GM18507 (cell line): ENCODE measurements at places on chromosomes 3 and 15.
A peak's percentile ranks its signal among the peaks of the same experiment; 100 is the strongest.

GRCh38 chr3:170324962-170325361 lies 32.6 kb upstream of the SKIL start:
- no peak for DNase-seq

GRCh38 chr3:15273227-15273626 lies 59.2 kb downstream of the SH3BP5 start:
- DNase-seq = no peak

DNA sequence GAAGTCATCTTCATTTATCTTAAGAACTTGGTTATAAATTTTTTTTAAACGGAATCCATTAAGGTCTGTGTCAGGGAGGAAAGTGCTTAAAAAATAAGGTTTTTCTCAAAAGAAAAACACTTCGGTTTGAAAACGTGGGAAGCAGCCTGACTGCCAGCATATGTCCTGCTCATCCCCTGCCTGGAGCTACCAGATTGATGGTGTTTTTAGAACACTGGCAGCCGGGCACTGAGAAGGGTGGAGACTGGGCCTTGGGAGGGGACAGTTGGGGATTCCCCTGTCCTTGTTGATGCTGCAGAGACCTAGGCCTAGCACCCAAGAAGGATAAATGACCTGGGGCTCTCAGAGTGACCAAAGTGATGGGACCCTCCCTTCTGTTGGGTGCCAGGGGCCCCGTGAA lies 296.9 kb downstream of the EPHB1 start:
- DNase-seq = no peak

DNA sequence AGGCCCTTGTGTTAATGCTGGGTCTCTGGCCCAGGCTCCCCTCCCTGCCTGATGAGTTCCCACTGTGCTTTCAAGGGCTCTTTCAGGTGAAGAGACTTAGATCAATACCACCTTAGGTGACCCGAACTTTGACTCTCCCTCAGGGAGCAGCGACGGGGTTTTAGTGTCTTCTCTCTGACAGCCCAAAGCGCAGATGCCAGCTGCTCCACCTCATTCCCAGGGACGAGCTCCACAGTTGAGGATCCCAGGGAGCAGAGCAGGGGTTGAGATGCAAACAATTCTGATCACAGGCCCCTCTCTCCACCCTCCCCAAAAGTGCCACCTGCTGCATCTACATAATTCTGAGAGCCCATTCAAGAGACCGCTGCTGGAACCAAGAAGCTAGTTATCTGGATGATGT lies 265.1 kb downstream of the TJP1 start:
- no peak for DNase-seq

GRCh38 chr3:72371431-72371830 lies 476.8 kb downstream of the SHQ1 start:
- DNase-seq = no peak

DNA sequence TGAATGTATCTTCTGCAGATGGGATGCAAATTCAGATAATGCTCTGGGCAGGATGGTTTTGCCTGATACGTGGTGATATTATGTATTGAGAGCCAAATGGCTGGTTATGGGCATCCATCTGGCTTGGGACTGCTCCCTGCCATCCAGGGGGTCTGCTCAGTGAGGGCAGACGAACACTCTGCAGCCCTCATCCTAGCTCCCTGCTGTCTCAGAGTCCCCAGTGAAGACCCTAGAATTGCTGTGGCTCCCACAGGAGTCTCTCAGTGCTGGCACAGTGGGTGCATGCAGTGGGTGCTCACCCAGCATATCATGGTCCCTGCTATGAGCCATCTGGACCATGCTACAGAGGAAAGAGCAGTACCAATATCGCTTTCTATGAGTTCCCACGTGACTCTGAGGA lies 10.3 kb downstream of the CX3CR1 start:
- no peak for DNase-seq

- DNase-seq = peak; percentile 60
These were observed 43.9 kb upstream of the RYK start for GRCh38 chr3:134294302-134295280.

GRCh38 chr3:31476209-31476608 lies 56.5 kb upstream of the STT3B start:
- no peak for DNase-seq

- DNase-seq = no peak
These were observed 212.5 kb upstream of the GADL1 start for GRCh38 chr3:31106912-31107311.

- DNase-seq = no peak
These were observed 69.1 kb upstream of the TSEN2 start for GRCh38 chr3:12415014-12415680.

DNA sequence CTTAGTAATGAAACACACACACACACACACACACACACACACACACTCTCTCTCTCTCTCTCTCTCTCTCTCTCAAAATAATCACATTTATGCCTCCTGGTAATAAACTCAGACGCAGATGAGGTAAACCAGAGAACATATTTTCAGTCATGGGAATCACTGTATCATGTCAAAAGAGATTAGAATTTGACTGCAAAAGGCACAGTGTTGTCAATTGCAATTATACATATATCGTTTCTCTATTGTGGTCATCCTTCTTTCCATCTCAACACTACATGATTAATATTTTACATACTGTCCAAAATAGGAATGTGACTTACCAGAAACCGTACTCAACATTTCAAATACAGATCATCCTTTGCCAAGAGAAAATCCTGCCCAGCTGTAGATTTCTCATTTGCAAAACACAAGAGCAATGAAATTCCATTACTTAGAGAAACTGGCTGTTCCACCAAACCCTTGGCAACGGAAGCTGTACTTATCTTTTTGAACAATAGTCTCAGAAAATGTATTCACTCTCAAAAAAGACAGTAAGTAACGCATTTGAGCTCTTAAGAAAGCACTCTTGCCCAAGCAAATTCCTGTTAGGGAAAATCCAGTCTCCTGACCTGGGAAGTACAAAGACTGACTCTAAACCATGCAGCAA lies 24.3 kb downstream of the PDZRN3 start:
- DNase-seq = no peak

DNA sequence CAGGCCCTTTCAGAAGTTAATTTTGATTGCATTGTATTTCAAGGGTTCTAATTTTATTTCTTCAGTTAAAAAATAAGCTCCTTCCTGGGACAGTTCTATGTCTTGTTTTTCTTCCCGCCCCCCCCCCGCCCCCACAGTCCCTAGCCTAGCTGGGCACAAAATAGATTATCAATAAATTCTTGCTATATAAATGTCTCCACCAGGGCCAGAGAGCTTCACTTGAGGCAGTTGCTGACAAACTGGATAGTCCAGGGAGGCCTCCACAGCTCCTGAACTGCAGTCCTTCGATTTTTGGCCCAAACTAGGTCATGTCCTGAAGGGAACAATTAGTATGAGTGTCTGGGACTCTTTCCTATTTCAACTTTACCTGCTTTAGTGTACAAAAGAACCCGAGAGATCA lies 9.9 kb upstream of the CSPG5 start:
- no peak for DNase-seq

- no peak for DNase-seq
These were observed 18.5 kb downstream of the SEC11A start for GRCh38 chr15:84697236-84697990.
